Activated CD8-positive, alpha-beta memory T cell treated with anti-CD3 and anti-CD28 coated beads for 36 hours (primary cell): ENCODE measurements at places on chromosomes 7 and 10. TPM values are rescaled to one million over a fixed set of nuclear protein-coding genes. Genes with fewer than 3 reads are reported as not detected.

Gene MBLAC1
- 4.2 TPM for total RNA-seq

Gene ASZ1
- not detected for total RNA-seq

Gene LBX1
- total RNA-seq: not detected

Gene FAM237B
- not detected for total RNA-seq

Gene LRRN3
- 101 TPM for total RNA-seq

Gene DUSP5
- total RNA-seq: 98.6 TPM

Gene WIPF3
- not detected for total RNA-seq

Gene CHAT
- total RNA-seq: not detected
